CD4-positive, alpha-beta T cell treated with Interleukin-17A for 4 hours (primary cell): ENCODE measurements at places on chromosomes 4 and X.

DNA sequence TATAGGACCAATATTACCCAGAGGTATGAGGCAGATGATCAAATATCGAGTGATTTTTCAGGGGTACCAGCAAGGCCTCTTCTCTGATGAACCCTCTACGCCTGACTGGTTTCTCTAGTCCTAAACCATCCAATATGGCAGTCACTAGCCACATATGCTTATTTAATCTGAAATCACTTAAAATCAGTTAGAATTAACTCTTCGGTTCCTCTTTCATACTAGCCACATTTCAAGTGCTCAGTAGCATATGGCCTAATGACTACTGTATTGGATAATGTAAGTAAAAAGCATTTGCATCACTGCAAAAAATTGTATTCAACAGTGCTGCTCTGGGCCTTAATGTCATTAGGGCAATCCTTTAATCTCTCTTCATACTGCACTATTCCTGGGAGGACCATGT lies 4.4 kb upstream of the APBB2 start:
- no peak for DNase-seq

GRCh38 chr4:48546336-48546735 lies 56.3 kb downstream of the ZAR1 start:
- DNase-seq, result no peak

DNA sequence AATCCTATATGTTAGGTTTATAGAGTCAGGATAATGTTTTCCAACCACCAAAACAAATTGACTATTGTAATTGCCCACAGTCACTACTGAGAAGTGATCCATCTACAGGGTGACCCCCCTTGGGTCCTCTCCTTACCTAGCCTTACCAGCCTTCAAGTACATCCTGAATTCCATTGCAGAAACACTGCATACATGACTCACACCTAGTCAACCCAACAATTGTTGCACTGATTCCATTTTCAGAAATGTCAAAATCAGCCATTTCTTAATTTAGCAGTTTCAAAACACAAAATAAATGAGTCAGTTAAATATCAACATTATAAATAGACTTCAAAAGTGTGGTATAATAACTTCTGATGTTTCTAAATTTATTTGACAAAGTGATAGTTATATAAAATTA lies 106.3 kb upstream of the TNIP3 start:
- no peak for DNase-seq

DNA sequence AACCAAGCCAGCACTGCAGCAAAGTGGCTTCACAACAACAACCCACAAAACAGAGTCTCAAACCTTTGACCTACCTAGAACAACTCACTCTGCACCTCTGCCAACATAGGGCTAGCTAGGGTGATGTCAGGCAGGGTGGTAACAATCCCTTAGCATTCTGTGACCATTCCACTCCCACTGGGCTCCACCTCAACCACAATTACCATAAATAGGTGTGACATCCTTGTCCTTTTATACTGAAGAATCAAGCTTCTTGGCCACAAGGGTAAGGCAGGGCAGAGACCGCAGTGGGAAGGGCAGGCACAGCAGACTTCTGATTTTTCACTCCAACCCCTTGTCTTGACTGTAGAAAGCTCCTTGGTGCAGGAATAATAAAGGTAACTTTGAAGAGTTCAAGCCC lies 795.4 kb upstream of the DIAPH2 start:
- no peak for DNase-seq

- no peak for DNase-seq
Measured at GRCh38 chr4:3704669-3705068, 61.5 kb upstream of the ADRA2C start.

GRCh38 chr4:39390603-39391002 lies 16.1 kb upstream of the KLB start:
- DNase-seq, result no peak

GRCh38 chr4:7546152-7546808 lies 111.5 kb upstream of the PSAPL1 start:
- DNase-seq, result no peak

GRCh38 chrX:13994536-13995080 lies 35.1 kb downstream of the GEMIN8 start:
- no peak for DNase-seq

GRCh38 chr4:165380805-165381204 lies 2.0 kb downstream of the CPE start:
- no peak for DNase-seq

DNA sequence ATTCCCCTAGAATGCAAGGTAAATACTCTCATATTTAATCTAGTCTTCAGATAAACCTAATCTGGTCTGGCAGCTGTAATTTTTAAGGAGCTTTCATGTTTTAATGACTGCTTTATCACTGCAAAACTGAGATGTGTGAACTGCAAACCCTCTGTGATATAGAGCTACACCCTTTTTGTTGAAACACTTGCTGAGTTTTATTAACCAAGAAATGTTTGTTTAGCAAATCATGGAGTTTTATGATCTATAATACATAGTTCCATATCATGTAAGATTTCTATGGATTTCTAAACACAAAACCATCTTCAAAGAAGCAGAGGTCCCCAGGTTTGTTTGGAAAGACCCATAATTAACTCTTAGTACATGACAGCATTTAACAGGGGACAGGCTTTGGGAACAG lies 126.4 kb downstream of the BTC start:
- no peak for DNase-seq

- no peak for DNase-seq
Measured at GRCh38 chrX:625137-625691, 5.4 kb upstream of the SHOX start.

DNA sequence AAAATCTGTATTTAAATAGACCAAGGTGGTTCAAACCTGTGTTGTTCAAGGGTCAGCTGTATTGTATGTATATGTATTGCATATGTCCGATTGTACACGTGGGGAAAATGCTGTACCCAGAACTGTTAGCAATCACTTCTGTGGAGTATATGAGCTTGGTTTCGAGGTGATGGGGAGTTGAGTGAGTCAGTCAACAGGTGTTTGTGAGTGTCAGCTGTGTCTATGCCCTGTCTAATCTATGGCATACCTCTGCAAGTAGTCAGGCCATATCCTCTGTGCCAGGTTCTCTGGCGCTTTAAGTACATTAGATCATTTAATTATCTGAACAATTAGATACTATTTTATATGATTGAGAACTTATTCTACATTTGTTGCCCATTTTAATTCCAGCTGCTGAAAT lies 7.4 kb downstream of the ZRSR2 start:
- DNase-seq, result no peak

GRCh38 chrX:139930916-139931645 lies 1.8 kb downstream of the ATP11C start:
- peak; percentile 18 for DNase-seq

- no peak for DNase-seq
Measured at GRCh38 chrX:130119312-130119898, 9.1 kb upstream of the ELF4 start.

DNA sequence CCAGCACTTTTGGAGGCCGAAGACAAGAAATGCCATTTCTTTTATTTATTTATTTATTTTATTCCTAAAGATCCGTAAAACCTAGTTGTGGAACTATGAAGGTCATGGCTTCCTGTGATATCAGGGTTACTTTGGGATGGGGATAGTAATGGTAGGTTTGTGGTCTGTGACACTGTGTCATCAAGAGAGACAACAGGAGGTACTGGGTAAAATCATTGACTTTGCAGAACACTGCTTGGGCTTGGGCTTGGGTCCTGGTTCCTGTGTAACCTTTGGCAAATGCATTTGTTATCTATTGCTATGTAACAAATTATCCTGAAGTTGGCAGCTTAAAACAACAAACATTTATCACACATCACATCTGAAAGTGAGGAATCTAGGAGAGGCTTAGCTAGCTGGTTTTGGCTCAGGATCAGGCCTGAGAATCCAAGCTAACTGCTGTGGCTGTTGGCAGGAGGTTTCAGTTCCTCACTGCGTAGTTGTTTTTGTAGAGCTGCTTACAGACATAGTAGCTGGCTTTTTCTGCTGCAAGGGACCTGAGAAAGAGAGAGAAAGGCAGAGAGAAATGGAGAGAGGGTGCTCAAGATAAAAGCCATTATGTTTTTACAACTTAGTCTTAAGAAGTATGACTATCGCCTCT lies 576.4 kb upstream of the SLIT2 start:
- no peak for DNase-seq

DNA sequence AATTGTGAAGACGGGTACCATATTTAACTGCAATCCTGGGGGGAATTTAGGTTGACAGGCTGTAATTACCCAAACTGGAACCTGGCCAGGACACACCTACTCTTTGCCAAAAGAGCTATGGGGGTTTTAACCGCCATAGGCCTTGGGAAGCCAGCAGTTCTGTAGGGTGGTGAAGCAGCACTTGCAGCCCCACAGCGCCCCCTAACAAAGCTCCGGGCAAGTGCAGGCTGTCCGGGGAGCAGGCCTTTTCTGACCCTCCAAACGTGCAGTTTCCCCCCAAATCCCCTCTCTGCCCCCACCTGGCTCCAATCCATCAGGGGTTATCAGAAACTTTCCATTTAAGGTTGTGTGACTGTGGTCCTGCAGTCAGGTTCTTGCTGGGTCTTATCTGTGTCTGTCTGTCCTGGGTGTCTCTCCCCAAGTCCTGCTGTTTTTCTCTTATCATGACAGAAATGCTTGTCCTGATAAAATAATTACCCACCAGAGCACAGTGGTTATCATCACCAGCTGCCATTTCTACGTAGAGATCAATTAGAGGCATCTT lies 350.9 kb downstream of the MID1IP1 start:
- DNase-seq, result peak; percentile 42

GRCh38 chrX:45070116-45071007 lies 130.3 kb downstream of the DIPK2B start:
- DNase-seq, result peak; percentile 27

GRCh38 chrX:33721927-33722326 lies 410.2 kb downstream of the FAM47A start:
- DNase-seq, result no peak
